ENCODE measurements at places on chromosomes 5 and 9.

- no peak for DNase-seq
Observed at GRCh38 chr9:112063151-112063550, 111.9 kb downstream of the SUSD1 start.

DNA sequence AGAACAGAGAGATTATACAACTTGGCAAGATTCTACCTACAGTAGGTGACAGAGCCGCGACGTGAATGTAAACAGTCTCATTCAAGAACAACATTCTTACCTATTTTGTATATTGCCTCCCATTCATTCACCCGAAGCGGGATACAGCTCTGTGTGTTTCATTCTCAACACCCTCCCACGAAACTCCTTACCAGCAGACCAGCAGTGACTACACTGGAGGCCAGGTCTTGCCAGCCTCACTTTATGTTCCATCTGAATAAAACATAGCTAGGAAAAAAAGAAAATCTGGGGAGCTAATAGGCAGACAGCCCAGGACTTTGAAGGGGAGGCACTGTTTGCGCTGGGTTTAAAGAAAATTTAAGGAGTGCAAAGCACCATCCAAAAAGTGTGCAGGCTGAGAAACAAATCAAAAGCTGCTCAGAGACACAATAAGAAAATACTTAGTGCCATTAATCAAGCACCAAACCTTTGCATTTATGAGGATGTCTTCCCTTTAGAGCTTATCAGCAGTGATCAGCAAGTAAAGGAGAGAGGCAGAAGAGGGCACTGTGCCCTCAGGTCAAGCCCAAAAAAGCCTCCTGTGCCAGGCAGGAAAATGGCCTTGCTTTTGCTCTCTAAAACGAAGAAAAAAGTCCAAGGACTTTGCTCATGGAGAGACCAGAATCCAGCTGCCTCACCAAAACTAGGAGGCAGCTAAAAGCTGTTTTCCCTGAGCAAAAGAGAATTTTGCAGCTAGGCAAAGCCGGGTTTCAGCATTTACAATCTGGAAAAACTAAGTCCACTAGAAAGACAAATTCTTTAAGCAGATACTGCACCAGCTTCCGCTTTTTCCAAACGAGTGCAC is 295.1 kb downstream of the BNC2 start:
- DNase-seq = no peak

- no peak for DNase-seq
Observed at GRCh38 chr5:131252824-131253171, 11.1 kb upstream of the CDC42SE2 start.

DNA sequence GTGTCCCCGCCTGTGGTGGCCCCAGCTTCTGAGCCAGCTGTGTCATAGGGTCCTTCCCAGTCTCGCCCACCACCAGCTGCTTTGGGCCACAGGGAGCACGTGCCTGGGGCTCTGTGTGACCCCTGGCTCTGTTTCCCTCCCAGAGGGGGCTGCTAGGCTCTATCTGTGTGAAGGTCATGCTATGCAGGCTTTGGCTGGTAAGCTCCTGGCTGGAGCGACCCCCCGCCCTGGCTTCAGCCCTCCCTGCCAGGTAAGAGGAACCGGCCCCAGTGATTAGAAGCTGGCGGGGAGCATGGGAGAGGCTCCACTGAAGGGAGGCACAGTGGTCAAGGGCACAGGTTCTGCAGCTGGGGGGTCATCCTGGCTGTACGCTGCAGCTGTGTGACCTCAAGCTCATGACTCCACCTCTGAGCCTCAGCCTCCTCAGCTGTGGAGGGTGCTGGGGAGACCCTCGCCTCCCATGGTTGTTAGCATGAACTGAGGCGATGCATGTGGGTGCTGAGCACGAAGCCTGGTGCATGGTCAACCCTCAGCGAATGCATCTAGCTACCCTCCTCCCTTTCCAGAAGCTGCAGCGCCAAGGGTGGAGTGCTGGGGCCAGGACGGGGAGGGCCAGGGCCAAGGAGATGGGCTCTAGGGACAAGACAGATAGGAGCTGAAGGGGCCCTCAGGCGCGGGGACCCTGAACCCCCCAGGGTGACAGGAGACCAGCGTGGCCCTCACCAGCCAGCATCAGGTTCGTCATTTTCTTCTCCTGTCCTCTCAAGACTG is 163.8 kb upstream of the MVB12B start:
- DNase-seq = no peak

GRCh38 chr9:113219969-113220368 is 1.1 kb downstream of the FKBP15 start:
- DNase-seq = no peak

DNA sequence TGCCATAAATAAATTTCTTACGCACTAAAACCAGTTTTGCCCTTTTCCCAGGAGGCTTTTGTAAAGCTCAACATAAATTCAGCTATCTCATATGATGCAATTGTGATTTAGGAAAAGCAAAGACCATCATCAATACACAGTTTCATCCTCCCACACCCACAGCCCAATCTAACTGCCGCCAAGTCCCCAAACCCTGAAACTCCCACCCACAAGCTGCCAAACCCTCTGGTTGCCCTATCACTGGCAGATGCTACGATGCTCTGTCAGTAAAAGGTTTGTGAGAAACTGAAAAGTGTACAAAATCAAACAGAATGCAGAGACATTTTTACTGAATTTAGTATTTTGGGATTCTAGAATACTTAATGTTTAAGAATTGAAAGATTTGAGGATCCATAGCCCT is 42.8 kb upstream of the NR4A3 start:
- DNase-seq = no peak

- no peak for DNase-seq
Observed at GRCh38 chr5:105940181-105940580, 1730.6 kb downstream of the EFNA5 start.

- no peak for DNase-seq
Observed at GRCh38 chr9:110327716-110328115, 9.9 kb downstream of the TXNDC8 start.

- no peak for DNase-seq
Observed at GRCh38 chr5:36759117-36759516, 117.5 kb upstream of the NIPBL start.

- DNase-seq = peak; percentile 91
Observed at GRCh38 chr5:135491552-135492318, 39.6 kb upstream of the TIFAB start.
